ENCODE measurements at places on chromosomes 1 and 21.

- no peak for DNase-seq
Observed at GRCh38 chr1:160541622-160542302, 18.7 kb upstream of the SLAMF6 start.

GRCh38 chr1:116123837-116124533 lies 12.8 kb downstream of the MAB21L3 start:
- no peak for DNase-seq

- peak; percentile 95 for DNase-seq
Observed at GRCh38 chr1:201539561-201540431, 869 bp downstream of the NAV1 start.

GRCh38 chr1:91073299-91073698 lies 51.5 kb upstream of the ZNF644 start:
- no peak for DNase-seq

DNA sequence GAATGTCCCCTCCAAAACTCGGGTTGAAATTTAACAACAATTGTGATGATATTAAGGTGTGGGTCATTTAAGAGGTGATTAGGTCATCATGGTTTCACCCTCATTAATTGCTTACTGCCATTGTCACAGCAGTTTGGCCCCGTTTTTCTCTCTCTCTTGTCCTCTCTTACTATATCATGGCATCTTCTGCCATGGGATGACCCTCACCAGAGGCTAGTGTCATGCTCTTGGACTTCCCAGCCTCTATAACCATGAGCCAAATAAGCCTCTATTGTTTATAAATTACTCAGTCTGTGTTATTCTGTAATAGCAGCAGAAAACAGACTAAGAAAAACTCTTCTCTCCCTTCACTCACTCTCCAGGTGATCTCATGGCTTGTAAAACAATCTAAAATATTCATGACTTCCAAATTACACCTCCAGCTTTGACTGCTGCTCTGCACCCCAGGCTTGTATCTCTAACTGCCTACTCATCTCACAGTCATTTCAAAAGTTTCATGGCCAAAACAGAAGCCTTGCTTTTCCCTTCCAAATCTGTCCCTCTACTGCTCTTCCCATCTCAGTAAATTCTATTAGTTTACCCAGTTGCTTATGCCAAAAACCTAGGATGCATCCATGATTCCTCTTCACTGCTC lies 9.4 kb upstream of the FAM76A start:
- no peak for DNase-seq

DNA sequence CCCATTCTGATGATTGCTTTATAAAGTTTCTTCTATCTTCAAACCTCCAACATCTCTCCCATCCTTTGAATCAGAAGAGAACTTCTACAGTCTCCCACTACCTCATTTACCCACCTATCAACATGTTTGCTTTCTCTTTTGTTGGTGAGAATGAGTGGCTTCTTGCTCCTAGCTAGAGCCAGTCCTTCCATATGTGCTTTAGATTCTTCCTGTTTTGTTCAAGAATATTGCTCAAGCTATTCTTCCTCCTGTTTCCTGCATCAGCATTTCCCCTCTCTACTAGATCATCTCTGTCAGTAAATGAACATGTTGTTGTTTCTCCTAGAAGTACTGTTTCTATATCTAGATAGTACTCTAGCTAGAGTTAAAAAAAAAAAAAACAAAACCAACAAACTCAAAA lies 6.3 kb downstream of the ATF6 start:
- no peak for DNase-seq

DNA sequence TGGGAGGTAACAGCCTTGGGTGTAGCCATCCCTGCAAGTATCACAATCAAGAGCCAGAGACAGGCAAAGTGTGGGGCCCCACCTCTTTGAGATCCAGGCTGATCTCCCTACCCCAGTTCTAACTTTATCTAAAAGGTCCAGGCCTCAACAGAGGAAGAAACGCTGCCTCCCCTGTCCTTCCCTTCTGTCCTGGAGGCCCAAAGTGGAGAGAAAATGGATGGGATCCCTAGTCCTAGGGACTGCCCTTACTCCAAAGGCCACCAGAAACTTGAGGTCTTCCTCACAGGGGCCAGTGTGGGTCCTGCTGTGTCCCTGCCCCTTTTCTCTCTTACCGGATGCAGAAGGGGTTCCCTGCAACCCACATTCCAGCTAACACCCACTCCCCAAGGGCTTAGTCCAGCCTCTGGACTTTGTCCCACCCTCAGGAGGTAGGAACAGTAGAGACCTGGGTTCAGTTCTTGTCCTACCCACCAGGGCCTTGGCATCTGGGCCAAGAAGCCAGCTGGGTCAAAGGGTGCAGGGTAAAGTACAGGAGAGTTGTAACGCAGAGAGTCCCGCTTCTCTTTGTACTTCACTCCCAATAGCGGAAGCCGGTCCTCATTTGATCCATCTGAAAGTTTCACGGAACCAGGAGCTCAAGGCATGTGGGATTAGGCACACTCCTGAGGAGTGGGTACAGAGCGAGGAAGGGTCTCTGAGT lies 1.9 kb downstream of the HDGF start:
- DNase-seq, result no peak

Measured in head of caudate nucleus (tissue), 42 donors.